ENCODE measurements at places on chromosomes 7 and 10.

DNA sequence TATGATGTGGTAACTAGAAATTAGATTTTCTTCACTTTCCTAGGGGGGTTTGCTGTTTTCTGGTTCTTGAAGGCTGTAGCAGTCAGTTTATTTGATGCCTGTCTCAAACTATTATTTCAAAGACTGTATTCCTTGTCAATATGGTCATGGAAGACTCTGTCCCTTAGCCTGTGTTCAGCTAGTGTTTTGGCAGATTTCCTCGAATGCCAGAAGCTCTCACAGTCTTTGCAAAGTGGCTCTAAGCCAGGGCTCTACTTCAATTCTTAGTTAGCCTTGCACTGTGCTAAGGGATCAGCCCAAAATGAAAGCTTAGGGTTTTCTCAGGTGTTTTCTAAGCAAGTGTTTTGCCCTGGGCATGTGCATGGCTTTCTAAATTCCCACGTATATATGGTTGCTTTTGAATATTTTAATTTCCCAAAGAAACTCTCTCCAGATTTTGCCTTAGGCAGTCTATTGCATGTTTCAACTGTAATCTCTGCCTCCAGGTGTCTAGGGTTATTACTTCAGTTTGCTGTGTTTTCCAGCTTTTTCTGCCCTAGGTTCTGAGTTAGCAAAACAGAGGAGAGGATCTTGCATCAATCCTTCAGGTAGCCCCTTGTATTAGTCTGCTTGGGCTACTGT, 7.2 kb upstream of the C1GALT1 start:
- no peak for DNase-seq

GRCh38 chr7:158291998-158292397, 295.6 kb downstream of the PTPRN2 start:
- DNase-seq = no peak

GRCh38 chr7:111825046-111825445, 262.8 kb upstream of the IMMP2L start:
- no peak for DNase-seq

- DNase-seq = no peak
Observed at GRCh38 chr10:123759501-123760031, 93.4 kb downstream of the GPR26 start.

GRCh38 chr10:107434854-107435253, 270.3 kb upstream of the SORCS1 start:
- DNase-seq = no peak

- DNase-seq = no peak
Observed at GRCh38 chr10:114100848-114101741, 57.4 kb downstream of the ADRB1 start.

- no peak for DNase-seq
Observed at GRCh38 chr10:17734432-17735080, 17.4 kb upstream of the TMEM236 start.

DNA sequence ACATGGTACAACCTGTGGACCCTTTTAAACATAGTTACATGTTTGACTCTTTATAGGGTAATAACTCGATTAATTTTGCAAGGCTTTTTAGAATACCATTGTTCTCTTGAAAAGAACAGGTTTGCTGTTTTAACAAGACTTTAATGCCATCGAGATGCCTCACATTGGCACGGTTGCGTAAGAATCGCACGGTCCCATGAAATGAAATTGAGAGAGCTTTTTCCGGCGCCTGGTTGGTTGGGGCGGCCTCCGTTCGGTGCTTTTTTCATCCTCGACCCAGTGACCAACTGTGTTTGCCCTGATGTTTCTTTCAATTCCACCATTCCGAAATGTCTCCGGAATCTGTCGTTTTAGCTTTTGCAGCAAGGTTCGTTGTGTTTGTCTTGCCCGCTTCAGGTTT, 142.4 kb downstream of the CUX1 start:
- DNase-seq = no peak

DNA sequence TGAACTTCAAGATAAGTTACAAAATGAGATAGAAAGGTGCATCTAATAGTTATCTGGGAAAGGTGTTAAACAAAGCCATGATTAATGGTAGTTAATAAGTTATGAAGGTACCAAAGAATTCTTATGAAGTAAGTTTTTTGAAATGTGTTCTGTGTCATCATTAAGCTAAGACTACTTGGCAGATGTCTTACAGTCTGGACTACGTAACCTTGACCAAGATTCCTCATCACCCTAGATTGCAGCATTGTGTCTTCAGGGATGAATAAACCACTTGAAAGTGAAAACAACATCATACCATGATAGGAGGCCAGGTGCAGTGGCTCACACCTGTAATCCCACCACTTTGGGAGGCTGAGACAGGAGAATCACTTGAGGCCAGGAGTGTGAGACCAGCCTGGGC, 48.2 kb downstream of the GOT1 start:
- no peak for DNase-seq

DNA sequence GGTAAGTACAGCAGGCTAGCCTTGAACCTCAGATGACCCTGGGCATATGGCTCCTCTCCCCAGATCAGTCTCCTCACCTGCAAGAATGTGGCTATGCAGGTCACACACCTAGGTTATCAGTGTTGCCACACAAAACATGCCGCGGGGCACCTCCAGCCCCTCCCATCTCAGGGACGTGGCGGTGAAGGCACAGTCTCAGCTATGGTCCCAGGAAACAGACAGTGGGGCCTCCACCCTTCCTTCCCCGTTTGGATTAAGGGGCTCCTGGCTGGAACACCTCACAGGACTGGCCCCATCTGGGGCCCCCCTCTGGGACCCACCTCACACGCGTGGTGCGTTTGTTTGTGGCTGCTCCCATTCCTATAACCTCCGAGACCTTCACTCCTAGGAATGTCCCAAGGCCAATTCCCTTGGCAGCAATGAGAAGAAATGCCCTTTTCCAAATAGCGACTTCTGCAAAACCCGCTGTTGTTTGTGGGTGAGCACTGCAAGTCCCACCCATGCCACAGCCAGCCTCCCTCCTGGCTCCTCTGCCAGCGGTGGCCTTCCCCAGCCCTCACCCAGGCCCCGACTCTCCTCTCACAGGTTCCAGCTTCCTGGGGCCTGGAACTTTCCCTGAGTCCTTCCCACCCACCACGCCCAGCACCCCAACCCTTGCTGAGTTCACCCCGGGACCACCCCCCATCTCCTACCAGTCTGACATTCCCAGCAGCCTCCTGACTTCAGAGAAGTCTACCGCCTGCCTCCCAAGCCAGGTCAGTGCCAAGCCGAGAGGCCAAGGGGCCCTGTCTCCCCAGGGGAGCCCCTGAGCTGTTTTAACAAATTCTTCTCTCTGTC, 17.1 kb downstream of the ZMIZ2 start:
- DNase-seq = no peak

DNA sequence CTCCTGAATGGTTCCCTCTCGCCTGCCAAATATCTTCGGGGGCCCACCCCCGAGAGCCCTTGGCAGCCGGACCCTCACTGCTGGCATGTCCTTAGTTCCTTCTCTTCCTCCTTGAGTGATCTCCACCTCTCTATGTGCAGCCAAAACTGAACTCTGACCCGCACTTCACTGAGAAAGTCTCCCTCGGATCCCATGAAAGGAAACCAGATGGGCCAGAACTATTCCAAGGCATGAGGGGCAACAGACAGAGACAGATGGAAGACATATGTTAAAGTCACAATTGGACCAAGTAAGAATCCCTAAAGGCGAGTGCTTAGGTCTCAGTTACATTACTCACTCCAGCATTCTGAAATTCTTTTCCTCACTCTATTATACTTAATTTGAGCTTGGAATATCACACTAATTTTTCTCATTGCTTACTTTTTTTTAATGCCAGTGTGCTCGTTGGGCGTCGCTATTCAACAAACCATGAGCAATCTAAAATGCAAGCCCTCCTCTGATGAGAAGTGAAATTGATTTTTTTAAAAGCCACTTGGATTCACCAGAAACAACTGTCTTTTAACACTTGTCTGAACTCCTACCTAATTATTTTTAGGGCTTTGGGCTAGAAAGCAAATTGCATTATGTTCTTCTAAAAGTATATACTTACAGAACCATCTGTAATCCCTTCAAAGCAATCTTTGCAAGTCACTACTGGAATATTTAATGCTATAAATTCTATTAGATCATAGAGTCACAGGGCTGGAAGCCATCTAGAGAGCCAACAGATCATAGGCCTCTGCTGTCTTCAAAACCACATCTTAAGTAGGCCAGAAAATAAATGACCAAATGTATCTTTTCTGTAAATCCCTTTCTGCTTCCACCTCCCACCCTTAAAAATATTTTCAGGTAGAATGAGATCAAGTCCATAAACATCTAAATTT, 43.3 kb upstream of the EZH2 start:
- no peak for DNase-seq

DNA sequence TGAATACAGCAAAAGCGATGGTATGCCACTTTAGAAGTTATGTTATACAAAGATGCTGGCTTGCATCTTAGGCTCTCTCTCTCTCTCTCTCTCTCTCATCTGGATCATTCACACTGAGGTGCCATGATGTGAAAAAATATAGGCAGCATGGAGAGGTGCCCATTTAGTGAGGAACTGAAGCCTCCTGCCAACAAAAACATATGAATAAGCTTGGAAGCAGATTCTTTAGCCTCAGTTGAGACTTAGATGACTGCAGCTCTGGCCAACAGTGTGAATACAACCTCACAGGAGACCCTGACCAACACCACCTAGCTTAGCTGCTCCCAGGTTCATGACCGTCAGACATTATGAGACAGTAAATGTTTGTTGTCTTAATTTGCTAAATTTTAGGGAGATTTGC, 560.1 kb upstream of the LRRTM3 start:
- no peak for DNase-seq

DNA sequence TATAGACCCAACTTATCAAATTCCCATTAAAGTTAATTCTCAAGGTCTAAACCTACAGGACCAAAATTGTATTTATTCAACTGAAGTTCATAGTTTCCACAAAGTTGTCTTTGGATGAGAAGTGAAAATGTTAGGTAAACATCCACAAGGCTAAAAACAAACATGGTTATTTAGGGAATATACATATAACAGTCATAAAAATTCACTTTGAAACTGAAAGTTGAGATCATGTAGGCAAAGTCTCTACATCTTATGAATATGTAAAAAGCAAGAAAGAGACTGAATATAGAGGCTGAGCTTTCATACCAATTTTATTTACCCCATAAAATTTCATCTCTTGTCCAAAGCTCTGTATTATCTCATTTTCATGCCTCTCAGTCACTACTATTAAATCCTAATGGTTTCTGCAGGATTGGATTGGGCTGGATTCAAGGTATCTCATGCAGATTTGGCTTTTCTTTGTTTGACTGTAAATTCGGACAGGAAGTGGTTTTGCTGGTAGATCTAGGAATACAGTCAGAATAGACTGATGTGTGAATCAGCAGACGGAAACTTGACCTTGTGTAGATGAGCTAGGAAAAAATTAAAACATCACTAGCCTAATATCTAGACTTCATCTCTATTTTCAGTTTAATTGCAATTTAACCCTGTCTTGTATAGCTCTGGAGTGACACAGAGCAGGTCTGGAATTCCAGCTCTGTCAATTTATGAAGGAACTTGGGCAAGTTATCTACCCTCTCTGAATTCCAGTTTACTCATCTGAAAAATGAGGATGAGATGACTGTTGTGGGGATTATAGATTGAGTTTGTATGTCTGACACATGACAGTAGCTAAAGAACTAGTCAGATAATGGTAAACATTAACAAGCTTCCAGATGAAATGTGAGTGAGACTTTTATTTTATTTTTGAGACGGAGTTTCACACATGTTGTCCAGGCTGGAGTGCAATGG, 27.3 kb upstream of the SKAP2 start:
- no peak for DNase-seq

DNA sequence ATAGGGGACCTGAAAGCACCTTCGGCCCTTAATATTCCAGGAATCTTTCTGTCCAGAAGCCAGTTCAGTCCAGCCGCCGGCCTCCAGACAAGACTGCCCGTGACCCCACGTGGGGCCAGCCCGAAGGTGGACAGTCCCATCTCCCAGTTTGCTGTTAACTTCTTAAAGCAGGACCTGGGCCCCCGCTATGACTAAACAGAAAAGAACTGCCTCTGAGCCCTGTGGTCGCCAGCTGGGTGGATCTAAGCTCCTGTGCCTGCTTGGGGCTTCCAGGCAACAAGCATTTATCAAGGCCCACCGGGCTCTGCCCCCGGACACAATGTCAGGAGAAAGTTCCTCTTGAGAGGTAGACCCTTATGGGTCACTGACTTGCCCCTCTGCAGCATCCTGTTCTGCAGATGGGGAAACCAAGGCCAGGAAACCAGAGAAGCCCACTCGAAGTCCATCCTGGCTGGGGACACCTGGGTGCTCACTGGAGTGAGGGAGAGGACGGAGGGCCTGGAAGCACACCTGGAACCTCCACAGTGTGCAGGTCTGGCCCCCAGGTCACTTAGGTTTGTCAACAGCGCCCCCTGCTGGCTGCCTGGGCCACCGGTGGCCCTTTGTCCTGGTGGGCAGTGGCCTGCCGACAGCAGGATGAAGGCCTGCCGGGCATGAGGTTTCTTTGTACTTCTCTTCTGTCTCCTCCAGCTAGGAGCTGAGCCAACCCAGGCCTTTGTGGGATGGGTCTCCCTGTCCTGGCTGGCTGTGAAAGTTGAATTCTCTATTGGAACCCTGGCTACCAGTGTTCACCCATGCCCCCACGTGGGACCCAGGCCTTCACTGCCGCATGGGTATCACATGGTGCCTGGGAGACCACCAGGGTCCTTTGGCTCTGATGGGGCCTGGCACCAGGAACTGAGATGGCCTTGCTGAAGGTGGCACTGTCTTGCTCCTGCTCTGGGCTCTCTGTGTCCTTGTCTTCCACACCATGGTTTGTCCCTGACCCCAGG, 128.0 kb downstream of the ZMIZ1 start:
- DNase-seq = peak; percentile 31

DNA sequence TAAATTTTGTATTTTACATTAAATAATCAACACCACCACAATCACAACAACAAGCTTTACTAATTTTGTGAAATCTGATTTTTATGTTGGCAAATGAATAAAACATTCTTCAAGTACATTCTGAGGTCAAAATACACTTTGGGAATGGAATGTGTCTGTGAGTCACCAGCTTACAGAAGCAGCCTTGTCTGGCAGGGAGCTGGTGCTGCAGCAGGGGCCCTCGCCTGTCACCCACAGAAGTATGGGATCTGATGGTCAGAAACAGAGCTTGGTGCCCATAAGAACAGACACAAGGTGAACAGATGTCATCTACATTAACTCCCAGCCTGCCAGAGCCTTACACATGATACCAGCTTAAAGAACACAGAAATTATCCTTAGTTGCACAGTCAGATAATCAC, 496.9 kb downstream of the CCSER2 start:
- no peak for DNase-seq

All from Jurkat, Clone E6-1 (cell line).